ENCODE measurements at places on chromosomes 4 and X.

DNA sequence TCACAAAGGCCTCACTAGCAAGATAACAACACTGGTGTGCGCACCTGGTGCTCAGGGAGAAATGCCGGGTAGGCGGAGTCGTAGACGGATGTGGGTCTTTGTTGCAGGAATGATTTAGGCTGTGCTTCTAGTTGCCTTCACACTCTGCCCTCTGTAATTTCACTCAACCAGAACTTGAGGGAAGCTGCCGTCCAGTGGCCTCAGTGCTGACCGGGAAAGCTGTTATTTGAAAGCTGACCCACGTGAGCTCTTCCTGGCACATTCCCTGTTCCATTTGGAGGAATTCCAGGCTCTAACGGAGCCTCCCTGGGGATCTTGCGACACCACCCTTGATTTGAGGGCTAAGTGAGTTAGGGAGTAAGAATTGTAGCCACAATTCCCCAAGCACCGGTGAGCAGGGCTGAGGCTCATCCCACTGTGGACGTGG lies 15.9 kb downstream of the SH3TC1 start:
- DNase-seq = no peak

DNA sequence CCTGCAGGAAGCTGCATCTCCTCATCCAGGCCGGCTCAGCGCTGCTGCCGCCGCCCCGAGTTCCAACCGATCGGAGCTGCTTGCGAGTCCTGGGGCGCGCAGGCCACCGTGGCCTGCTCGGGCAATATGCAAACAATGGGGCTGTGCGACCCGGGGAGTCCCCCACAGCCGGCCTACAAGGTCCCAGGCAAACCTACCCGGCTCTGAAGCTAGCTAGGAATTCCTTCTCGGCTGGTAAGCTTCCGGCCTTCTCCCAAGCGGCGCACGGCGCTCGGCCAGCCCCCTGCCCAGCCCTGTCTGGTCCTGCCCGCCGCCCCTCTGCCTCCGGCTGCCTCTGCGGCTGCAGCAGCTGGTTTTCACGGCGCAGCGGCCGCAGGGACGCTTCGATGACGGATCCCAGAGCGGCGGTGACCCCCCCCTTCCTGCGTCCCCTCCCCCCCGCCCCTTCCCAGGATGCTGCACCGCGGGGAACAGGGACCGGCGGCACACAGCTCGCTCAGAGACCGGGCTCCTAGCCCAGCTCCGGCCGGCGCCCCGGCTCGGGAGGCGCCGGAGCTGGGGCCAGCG lies 59.4 kb downstream of the TSC22D3 start:
- DNase-seq = no peak

GRCh38 chrX:28756647-28757046 lies 169.4 kb downstream of the IL1RAPL1 start:
- no peak for DNase-seq

DNA sequence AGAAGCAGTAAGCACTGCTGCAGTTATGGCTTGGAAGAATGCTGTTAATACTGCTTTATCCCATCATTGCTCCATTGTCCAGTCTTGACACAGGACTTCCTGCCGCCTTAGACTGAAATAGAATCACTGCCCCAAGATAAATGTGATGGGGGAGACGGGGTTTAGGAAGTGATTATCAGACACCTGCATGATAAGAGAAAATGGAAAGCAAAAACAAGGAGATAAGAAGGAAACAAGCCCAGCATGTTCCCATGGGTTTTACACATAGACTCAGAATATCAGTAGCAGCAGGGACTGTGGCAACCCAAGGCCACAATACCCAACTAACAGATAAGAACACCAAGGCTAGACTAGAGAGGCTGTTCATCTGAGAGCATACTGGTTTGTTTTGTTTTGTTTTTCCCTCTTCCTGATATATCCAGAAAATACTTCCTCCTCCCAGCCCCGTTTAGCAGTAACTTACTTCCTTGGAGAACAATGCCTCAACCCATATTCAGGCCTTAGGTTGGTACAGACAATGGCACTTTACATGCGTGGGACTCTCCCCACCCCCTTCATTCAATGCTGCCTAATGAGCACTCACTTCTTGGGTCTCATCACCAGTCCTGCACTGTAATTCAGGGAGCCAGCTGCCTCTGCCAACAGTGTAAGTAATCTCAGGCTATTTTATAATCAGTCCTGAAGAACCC lies 232.6 kb downstream of the CBR4 start:
- DNase-seq = no peak

GRCh38 chrX:103498786-103499185 lies 20.5 kb downstream of the RAB40A start:
- DNase-seq = no peak

DNA sequence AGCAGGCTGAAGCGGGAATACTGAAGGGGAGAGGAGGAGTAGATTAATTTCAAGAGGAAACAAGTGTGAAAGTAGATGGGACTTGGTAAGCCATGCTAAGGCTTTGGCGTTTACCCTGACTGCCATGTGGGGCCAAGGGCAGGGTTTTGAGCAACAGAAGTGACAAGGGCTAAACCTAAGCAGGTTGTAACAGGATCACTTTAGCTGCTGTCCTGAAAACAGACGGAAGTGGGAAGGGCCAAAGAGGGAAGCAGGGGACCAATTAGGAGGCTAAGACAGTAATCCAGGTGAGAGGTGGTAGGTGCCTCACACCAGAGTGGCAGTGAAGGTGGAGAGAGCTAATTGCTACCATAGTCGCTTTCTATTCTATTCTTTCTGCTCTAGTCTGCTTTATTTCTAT lies 166.5 kb downstream of the PJA1 start:
- no peak for DNase-seq

- DNase-seq = no peak
These were observed 87.1 kb upstream of the DDX53 start for GRCh38 chrX:22912616-22913015.

DNA sequence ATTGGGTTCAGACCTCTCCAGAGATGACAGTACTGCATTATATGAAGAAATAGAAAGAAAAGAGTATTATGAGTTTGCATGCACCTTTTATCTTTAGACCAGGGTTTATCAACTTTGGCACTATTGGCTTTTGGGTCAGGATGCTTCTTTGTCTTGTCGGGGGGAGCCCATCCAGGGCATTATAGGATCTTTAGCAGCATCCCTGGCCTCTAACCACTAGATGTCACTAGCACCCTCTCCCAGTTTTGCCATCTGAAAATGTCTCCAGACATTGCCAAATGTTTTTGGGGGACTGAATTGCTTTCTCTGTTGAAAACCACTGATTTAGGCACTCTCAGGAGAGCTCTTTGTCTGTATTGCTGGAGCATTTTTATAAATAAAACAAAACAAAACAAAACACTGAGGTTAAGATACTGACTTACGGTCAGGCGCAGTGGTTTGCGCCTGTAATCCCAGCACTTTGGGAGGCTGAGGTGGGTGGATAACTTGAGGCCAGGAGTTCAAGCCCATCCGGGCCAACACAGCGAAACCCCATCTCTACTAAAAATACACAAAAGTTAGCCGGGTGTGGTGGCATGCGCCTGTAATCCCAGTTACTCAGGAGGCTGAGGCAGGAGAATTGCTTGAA lies 23.6 kb downstream of the CA5B start:
- DNase-seq = peak; percentile 49

GRCh38 chrX:16082470-16083085 lies 40.8 kb upstream of the GRPR start:
- no peak for DNase-seq

DNA sequence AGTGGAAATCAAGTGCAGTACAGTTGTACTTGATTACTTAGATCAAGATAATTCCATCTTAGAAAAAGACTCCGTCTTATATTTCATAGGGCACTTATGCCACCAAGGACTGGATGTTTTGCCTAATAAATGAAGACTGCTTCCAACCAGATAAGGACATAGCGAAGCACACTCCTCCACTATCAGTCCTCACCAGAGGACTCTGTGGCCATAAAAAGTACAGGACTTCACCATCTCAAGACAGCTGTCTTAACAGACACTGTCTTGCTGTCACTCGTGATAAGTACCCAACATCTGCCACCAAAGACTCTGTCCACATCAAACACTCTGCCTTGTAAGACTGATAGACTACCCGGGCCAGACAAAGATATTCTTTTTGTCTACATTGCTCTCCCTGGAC lies 352.0 kb downstream of the TRAM1L1 start:
- no peak for DNase-seq

DNA sequence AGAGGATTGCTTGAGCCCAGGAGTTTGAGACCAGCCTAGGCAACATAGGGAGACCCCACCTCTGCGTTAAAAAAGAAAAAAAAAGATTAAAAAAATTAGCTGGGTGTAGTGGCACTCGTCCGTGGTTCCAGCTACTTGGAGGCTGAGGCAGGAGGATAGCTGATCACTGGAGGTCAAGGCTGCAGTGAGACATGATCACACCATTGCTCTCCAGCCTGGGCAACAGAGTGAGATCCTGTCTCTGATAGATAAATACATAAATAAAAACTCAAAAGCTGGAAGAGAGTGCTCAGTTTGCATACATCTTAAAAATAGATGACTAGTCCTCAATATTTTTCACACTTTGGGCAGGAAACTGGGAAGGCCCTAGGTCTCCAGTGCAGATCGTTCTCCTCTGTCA lies 54.1 kb downstream of the TMEM131L start:
- no peak for DNase-seq

- DNase-seq = no peak
These were observed 36.9 kb upstream of the ADAD1 start for GRCh38 chr4:122341886-122342285.

GRCh38 chrX:153989973-153990655 lies 17.6 kb downstream of the TMEM187 start:
- no peak for DNase-seq

DNA sequence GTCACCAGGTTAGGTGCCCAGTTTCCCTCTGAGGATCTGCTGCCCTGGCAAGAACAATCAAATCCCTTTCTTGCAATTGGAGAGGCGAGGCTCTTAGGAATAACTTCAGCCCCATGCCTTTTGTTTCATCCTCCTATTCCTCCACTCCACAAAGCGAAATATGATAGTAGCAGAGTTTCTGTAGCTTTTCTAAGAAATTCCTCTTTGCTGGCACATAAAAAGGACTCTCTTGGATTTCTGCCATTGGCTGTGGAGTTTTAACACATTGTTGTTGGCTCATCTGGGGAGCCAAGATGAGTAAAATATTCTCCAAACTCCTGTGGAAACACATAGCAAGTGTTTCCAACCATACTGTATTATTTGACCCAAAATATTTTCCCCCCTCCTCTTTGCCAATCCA lies 11.0 kb upstream of the ADGRG2 start:
- DNase-seq = no peak

- DNase-seq = no peak
These were observed 50.3 kb downstream of the MED28 start for GRCh38 chr4:17664755-17665154.

DNA sequence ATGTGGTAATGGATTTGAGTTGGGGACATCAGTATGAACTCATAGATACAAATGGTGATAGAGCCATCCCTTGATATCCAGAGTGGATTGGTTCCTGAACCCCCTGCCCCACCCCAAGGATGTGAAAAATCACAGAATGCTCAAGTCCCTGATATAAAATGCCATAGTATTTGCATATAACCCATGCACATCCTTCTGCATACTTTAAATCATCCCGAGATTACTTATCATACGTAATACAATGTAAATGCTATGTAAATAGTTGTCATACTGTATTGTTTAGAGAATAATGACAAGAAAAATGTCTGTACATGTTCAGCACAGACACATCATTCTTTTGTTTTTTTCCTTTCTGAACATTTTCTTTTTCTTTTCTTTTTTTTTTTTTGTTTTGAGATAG lies 18.9 kb upstream of the SEPTIN11 start:
- DNase-seq = no peak

- DNase-seq = no peak
These were observed 202.1 kb upstream of the ANXA10 start for GRCh38 chr4:167890226-167890625.

- DNase-seq = no peak
These were observed 170.0 kb downstream of the ARHGAP10 start for GRCh38 chr4:147901916-147902315.

GRCh38 chr4:48340276-48340964 lies 909 bp upstream of the SLAIN2 start:
- DNase-seq = no peak

DNA sequence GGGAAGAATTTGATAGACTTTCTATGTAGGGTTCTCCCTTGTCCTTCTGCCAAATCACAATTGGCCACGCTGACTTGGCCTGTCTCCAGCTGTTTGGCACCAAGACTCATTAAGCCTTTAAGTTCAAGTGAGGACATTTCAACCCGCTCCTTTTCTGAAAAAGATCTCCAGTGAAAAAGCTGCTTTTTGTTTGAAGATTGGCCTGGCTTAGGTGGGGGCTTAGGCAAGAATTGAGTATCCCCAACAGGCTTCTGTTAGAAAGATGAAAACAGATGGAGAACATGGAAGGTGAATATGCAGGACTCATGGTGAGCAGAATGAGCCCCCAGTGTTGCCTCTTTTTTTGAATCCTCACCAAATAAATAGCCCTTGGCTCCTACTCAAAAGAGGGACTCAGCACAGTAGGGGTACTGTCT lies 28.5 kb upstream of the LIMCH1 start:
- peak; percentile 63 for DNase-seq

DNA sequence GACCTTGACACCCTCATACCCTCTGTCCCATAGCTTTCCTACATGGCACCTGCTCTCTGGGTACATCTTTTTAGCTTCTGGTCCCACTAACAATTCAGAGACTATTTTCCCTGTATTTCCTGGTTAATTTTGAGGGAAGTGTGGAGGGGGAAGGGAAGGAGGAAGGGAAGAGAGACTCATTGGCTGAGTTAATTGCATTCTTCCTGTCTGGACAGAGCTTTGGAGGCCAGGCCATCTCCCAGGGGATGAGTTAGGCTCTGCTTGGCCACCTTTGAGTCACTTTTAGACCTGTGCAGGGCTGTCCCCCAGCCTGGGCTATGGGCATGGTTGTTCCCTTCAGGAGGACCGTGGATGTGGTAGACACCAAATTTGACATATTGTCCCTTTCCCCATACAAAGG lies 167.9 kb upstream of the PGRMC2 start:
- DNase-seq = no peak

DNA sequence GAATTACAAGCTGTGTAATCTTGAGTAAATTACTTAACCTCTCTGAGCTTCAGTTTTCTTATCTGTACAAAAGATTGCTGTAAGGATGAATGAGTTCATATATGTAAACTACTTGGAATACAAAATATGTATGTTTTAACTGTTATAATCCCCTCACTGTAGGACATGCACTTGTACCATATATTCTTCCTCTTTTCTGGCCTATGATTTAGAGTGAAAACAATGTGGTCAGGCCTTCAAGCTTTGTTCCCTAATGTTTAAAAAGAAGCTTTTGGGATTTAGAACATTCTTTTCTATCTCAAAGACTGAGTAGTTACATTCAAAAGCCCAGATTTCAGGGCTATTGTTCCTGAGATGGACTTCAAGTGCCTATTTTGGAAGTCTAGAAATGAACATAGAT lies 26.7 kb upstream of the GPRIN3 start:
- DNase-seq = peak; percentile 9

DNA sequence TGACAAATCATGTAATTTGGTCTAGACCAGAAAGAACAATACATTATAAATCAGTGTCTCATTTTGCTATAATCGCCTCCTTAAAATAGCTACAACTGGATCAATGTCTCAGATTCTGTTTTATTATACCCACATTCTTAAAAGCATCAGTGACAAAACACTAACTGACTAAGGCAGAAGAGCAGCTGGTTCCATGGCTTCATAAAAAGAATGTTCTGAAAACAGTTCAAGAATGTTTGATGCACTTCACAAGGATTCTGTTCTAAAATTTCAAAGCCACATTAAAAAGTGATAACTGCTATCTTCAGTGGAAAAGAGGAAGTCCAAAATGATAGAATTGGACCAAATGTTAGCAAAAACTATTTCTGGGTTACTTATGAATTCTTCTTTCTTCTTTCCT lies 69.8 kb downstream of the COL25A1 start:
- no peak for DNase-seq

GRCh38 chr4:150078579-150079080 lies 385 bp downstream of the DCLK2 start:
- no peak for DNase-seq
